EL (cell line): ENCODE measurements at places on chromosomes 1 and 21.

DNA sequence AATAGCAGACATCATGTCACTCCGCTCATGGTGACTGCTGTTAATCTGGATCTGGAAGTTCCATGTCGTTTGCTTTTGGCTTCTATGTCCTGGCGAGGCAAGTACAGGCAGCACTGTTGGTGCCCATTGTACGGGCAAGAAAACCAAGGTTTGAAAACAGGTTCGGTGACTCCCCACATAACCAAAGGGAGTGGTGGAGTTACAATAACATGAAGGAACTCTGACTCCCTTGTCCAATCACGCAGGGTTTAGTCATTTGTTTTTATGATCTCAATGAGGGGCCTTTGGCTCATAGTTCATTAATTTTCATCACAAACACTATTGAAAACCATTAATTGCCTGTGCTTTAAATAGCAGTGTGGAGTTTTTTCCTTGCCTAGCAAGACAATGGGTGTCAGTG, 82.9 kb upstream of the SSX2IP start:
- no peak for DNase-seq

DNA sequence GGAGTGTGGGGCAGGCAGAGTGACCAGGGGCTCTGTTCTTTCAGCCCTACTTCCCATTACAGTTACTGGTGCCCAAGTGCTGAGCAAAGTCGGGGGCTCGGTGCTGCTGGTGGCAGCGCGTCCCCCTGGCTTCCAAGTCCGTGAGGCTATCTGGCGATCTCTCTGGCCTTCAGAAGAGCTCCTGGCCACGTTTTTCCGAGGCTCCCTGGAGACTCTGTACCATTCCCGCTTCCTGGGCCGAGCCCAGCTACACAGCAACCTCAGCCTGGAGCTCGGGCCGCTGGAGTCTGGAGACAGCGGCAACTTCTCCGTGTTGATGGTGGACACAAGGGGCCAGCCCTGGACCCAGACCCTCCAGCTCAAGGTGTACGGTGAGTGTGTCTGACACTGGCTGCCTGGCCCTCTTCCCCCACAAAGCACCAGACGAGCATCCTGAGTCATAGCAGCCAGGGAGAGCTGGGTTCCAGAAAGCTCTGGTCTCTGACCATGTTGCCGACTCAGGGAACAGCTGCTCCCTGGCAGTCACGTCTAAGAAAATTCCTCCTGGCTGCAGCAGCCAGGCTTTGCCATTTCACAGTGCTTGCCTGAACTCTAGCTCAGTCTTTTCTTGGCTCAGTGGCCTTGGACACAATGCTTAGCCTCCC, 3.3 kb downstream of the SLAMF8 start:
- DNase-seq, result peak; percentile 80

DNA sequence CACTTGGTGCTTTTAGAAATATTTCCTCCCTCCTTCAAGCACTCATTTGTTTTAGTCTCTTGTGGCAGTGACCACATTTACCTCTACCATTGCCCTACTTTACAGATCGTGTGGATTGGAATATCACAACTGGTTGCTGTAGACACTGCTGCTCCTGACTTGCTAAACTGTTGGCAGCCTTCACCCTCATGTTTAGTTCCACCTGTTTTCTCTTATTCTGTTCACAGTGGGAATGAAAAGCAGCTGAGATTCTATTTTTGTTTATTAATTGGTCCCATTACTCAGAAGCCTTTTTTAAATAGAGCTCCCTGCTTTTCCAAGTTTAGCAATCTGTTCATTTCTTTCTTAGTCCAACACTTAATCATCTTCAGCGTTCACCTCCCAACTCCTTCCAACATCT, 308.9 kb downstream of the RWDD3 start:
- no peak for DNase-seq

DNA sequence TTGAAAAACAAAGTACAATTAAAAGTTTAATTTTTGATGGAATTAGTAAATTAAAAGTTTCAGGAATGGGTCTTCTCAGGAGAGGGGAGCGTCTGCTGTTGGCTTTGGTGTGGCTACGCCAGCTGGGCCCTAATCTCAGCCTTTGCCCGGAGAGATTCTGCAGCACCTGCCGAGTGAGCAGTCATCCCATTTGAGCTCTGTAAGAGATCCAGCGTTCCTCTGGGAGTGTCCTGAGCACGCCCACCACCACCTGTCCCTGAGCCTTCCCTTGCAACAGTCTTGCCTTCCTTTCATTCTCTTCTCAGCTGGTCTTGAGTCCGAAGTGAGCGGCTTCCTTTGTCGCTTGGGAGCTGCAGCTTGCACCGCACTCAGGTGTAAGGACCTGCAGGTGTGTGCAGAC, 263.1 kb downstream of the CAMTA1 start:
- DNase-seq, result no peak

DNA sequence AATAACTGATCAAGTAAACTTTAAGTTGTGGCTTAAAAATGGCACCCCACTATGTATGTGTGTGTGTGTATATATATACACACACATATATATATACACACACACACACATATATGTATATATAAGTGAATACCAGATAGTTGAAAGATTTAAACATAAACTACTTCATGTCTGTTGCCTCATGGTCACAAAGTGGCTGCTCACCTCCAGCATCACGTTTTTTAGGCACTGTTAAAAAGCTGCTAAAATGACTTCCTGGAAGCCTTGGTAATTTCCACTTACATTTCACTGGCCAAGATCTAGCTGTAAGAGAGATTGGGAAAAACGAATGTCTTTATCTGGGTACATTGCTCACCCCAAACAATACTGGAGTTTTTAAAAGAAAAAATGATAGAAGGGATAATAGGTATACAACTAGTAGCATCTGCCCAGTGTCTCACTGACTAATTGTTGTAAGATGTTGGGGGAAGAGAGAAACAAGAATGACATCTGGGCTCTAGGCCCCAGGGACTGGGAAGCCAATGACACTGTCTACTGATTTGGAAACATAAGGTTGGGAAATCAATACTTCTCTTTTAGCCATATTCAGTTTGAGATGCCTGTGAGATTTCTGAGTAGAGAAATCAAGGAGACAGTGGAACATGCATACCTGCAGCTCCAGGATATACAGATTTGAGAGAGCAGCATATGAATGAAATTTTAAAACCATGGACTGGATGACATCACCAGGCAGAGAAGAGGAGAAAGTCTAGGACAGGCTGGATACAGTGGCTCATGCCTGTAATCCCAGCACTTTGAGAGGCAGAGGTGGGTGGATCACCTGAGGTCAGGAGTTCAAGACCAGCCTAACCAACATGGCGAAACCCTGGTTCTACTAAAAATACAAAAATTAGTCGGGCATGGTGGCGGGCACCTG, 42.8 kb downstream of the CLDN14 start:
- DNase-seq, result no peak

GRCh38 chr1:228177183-228177475, 11.5 kb downstream of the IBA57 start:
- DNase-seq, result no peak

- DNase-seq, result no peak
Measured at GRCh38 chr21:22711636-22712035, 1713.4 kb downstream of the NCAM2 start.

- peak; percentile 92 for DNase-seq
Measured at GRCh38 chr1:209389258-209389657, 194.3 kb upstream of the CAMK1G start.

- DNase-seq, result no peak
Measured at GRCh38 chr1:11098931-11099309, 749 bp downstream of the EXOSC10 start.

- DNase-seq, result no peak
Measured at GRCh38 chr1:104921525-104921924, 1171.8 kb downstream of the AMY1C start.

DNA sequence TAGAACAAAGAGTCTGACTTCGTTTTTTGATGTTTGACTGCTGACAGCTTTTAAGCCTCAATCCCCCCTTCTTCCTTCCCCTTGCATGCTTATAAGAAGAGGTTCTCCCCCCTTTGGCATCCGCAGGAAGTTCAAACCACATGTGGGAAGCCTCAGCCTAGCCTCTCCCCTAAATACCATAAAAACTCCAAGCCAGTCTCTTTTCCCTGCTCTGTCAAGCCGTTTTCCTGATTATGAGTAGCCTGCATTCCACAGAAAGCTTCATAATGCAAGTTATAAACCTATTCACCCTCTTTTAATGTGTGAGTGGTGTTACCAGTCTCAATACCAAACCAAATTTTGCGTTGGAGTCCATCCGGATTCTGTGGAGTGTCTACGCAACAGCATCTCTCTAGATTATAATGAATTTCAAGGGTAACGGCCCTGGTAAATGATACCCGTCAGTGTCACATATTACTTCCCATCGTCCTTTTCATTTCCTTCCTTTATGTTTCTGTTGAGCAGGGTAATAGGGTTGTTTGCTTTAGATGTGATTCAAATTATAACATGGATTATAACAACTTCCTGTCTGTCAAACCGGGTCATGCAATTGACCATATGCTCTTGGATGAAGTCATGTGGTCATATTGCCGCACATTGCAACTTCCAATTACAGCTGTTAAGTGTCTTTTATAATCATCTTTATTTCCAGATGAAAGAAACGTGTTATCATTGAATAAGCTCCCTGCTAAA, 717.5 kb downstream of the RWDD3 start:
- no peak for DNase-seq

- DNase-seq, result peak; percentile 50
Measured at GRCh38 chr1:36638268-36638667, 155.6 kb upstream of the CSF3R start.

DNA sequence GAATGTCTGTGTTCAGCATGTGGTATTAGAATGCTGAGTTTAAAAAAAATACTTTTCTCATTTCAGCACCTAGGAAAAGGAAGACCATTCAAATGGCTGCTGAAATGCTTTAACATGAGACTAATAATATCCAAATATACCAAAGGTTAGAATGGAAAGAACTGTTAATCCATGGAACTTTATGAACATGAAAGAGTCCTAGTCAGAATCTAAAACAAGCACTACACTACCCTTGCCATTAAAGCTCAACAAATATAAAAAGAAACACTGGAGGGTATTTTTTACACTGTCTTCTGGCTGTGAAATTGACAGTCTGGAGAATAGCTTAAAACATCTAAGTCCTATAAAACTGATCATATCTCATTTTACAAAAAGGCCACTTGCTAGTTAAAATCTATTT, 112.9 kb upstream of the HP1BP3 start:
- DNase-seq, result no peak

DNA sequence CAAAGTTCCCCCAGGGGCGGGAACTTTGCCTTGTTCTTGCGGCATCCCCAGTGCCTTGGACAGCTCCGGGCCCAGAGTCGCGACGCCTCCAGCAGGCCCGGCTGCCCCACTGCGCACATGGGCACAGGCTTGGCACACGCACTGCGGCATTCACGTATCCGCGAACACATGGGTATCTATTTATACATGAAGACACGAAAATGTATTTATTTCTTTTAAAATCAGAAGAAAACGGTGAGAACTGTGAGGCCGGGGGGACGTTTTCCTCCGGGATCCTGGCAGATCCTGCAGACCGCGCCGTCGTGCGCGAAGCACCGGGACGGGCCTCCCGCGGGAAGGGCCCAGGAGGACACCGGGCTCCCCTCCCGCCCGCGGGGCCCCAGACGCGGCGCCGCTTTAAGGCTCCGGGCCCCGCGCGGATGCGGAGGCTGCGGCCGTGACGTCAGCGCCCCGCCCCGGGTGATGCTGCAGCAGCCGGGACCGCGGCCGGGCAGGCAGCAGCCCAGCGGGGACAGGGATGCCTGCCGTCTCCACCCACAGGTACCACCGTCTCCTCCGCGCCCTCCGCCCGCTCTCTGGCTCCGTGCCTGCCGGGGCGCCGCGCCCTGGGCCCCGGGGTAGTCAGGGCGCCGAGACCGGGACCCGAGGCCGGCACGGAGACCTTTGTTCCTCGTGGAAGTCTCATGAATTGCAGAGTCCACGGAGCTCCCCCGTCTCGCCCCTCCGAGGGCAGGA, at the start of gene SLC45A1:
SLC45A1 (plus strand) TSS at position 468 of the 735 bp plus-strand sequence. CDS start 6,216 bp downstream, outside the sequence.
- peak; percentile 67 for DNase-seq

- DNase-seq, result peak; percentile 24
Measured at GRCh38 chr1:50368179-50369007, 54.9 kb downstream of the DMRTA2 start.

DNA sequence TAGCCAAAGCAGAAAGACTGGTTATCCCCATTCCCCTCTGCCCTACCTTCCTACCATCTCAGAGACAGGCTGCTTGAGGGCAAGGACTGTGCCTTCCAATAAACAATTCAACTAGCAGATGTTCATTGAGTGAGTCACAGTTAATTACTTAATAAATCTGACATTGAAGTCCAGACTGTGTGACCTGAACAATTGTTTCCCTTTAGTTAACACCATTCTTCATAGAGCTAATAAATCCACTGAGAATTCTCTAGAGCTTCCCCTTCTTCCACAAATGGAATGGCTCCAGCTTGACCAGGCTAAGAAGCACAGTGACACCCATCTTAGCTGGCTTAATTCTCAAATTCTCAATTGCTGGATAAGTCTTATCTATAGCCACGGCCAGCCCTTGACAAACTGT, 61.9 kb upstream of the GJA5 start:
- peak; percentile 13 for DNase-seq

GRCh38 chr1:184661801-184662200, 92.9 kb downstream of the EDEM3 start:
- DNase-seq, result no peak

- no peak for DNase-seq
Measured at GRCh38 chr1:160451859-160452232, 51.5 kb downstream of the VANGL2 start.

DNA sequence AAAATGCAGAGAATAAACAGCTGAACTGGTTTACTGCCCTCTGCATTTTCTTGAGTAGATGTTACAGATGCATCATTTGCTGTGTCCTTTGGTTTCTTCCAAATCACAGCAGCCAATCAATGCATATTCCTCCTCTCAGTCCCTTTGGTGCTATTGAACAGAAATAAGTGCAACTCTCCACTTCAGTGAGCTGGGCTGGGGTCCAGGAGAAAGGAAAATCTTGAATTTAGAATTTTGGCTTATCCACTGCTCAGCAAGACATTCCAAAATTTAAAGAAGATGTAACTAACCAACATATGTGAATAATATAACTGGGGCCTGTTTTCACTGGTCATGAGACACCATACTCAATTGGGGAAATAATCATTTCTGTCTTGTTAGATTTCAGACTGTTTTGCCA, 39.2 kb downstream of the PRMT6 start:
- no peak for DNase-seq

DNA sequence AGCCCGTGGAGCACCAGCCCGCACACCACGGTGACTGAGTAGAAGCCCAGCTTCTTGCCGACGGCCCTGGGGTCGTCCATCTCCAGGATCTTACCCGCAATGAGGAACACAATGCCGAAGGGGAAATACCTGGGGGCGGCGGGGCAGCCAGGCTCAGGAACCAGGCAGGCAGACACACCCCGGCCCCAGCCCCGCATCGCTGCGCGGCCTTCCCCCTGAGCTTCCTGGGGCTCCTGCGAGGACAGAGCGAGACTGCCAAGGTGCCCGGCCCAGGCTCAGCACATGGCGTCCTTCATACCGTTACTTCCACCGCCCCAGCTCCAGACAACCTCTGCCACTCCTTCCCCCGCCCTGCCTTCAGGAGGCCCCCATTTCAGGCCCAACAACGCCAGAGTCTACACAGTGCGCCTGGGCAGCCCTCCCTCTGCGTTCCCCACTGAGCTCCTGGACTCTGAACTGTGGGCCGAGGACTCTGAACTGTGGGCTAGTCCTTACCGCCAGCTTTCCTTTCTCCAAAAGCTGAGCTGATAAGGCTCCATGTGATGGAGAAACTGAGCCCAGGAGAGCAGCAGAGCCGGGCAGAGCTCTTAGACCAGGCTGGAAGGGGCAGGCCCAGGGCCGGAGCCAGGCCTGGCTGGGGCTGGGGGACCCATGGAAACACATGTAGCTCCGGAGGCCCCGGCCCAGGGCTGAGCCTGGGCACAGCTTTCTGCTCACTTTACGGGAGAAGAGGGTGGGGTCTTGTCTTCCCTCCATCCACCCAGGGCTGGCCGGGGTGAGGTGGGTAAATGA, 30.8 kb downstream of the PODN start:
- no peak for DNase-seq
